Mesothelial cell of epicardium (in vitro differentiated cells): ENCODE measurements at places on chromosomes 4 and X.

DNA sequence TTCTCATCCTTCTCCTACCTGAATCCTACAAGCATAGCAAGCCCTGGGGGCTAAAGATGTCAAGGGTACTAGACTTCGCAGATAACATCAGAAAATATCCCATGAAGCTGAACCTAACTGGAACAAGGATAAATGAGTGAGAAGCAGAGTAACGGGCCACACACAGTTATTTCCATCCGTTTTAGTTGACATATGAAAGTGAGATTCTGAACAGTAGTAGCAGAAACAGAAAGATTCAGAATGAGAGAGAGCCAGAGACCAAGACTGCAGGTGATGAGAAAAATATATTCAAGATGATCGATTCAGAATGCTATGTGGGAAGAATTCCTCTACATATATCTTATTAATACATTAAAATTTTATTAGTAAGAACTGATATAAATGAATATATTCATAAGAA, 165.1 kb downstream of the TSPAN5 start:
- DNase-seq, result no peak

DNA sequence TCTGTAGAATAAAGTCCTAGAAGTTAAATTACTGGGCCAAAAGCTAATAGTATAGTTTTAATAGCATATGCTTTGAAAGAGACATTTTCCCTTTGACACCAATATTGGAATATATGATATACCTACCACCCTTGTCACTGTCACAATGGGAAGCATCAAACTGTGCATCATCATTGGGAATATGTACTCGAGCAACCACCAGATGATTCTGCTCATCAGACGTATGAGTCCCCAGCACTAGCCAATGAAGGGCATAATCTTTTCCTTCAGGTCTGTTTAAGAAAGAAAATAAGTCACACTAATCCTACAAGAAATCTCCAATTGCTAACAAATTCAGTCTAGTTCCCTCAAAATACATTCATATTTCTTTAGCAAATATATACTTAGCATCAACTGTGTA, 7.3 kb downstream of the RBBP7 start:
- no peak for DNase-seq

DNA sequence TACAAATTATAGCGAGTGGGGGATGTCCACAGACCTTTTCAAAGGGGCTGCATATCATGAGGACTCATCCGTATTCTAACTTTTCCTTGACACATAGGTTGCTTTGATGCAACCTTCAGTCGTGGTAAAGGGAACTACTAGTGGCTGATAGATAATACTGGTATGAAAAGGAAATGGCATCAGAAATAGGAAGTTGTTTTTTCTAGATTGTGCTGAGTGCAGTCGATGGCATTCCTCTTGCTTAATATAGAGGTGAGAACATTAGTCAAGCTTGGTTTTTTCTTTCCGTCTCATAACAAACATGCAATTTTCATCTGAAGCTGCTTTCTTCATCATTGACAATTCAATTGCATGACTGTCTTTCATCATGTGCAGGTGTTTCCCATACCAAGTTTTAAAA, 16.6 kb downstream of the ENPEP start:
- no peak for DNase-seq

DNA sequence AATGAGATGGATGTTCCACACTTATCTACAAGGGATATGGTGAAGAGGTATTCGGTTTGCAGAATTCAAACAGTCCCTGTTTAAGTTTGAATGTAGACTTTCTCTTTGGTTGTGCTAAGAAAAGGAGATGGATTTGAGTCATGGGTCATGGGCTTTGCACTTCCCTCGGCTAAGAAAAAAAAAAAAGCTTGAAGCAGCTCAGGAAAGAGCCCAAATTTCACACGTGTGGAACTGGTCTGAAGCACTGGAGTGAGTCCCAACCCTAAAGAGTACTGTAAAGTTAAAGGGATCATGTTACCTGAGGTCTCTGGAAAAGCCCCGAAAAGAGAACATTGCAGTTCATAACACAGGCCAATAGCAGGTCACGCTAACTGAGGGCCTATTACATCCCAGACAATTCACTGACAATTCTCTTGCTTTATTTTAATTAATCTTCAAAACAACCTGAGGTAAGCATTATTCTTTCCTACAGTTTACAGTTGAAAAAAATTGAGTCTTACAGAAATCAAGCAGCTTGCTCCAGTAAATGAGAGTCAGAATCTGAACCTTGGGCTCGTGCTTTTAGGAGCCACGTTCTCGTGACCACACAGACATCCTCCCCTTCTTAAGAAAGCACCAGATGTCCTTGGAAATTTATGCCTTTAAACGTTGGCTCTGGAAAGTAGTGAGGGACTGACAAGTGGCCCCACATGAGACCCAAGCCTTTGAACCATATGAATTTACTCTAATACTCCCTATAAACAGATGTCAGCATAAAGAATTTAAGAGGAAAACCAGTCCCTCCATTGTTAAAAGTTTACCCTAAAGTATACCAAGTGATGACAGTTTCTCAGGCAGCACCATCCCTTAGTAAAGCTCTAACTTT, 89.3 kb downstream of the MAD2L1 start:
- no peak for DNase-seq

DNA sequence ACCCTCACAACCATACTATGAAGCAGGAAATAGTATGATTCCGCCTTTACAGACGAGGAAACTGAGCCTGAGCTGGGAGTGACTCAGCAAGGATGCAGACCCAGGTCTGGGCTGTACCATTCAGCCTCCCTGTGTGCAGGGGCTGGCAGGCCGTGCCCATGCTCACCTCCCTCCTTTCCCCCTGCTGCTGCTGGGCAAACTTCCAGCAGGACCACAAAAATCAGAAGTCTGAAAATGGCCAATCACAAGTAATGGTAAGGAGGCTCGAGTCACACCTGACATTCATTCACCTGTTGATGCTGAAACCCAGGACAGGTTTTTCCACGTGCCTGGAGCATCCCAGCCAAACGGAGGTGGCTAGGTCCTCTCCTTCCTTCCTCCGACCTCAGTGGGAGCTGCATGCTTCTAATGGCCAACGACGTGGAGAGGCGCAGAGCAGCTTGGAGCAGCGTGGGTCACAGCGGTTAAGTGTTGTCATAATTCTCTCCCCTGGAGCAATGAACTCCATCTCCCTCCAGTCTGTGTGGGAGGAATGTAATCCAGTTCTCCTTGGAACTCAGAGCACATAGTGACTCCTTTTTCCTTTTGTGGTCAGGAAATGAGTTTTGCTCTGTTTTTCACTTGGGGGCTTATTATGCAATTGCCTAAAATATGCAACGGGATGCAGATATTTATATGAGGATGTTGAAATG, 371.7 kb downstream of the BCOR start:
- DNase-seq, result no peak
